Osteoblast (primary cell): ENCODE measurements at places on chromosomes 7 and 10. TPM values are rescaled to one million over a fixed set of nuclear protein-coding genes. Genes with fewer than 3 reads are reported as not detected.
A peak's percentile ranks its signal among the peaks of the same experiment; 100 is the strongest.

DNA sequence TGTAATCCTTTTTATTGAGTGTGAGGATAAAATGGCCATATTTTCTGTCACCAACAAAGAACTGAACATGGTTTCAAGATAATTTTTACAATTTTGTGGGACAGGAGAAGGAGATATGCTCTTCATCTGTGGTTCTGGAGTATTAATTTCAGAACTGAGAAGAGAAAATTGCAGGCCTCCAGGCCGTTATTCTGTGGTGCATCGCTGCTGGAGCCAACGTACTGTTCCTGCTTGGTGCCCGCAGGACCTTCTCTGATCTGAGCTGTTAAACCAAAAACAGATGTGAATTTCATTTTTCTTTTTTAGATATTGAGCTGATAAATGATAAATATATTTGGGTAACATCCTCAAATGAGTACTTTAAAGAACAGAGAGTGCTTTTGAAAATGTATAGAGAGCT is 63.9 kb downstream of the IKZF1 start:
- DNase-seq = no peak

DNA sequence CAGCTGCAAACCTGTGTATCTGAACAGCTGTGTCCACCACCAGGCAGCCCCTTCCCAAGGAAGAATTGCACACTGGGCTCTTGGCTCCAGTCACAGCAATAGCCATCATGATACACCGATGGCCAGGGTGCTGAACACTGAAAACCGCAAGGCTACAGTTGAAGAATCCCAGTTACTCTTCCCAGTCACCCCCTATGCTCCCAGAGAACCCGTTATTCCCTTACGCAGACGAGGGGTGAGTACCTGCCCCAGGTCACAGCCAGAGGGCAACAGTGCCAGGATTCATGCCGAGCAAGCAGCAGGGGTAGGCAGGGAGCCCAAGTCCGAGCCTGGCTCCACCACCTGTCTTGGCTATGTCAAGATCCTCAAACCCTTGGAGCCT is 57.8 kb downstream of the RASGEF1A start:
- peak; percentile 81 for DNase-seq

TMEM184A gene
- under 0.01 TPM in 2 replicates for total RNA-seq

- DNase-seq = no peak
Observed at GRCh38 chr7:53947732-53948131, 594.4 kb upstream of the VSTM2A start.

GRCh38 chr10:30219971-30220751 is 128.9 kb downstream of the MTPAP start:
- DNase-seq = peak; percentile 69

DNA sequence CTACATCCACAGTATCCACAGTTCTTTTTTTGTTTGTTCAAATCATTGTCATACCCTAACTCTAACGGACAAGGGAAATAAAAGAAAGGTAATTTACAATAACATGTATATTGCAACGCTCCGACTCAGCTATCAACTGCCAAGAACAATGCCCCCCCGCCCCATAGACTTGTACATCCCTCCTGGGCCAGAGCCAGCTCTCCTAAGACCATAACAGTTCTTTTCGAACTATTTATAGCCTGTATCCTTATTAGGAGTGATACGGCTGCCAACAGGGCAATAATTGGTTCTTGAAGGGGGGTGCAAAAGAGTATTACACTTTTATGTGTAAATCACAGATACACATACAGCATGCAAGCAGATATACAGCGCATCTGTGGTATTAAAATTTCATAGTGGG is 495.7 kb downstream of the GALNT17 start:
- no peak for DNase-seq

DNA sequence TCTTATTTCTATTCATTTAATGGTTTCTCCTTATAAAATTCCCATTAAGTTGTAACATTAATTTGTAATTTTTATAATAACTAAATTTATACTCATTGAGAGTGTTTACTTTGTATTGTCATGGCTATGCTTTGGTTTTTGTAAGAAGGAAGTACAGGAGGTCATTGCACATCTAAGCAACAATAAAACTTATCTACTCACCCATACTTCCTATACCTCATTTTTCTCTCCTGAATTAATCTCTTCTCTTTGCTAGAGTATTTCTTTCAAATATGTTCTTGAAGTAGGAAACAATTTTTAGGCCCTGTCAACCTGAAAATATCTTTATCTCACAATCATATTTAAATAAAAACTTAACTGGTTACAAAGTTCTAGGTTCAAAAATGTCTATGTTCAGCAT is 95.4 kb upstream of the WDR11 start:
- DNase-seq = no peak

- DNase-seq = no peak
Observed at GRCh38 chr10:109891105-109891504, 32.2 kb downstream of the XPNPEP1 start.

DNA sequence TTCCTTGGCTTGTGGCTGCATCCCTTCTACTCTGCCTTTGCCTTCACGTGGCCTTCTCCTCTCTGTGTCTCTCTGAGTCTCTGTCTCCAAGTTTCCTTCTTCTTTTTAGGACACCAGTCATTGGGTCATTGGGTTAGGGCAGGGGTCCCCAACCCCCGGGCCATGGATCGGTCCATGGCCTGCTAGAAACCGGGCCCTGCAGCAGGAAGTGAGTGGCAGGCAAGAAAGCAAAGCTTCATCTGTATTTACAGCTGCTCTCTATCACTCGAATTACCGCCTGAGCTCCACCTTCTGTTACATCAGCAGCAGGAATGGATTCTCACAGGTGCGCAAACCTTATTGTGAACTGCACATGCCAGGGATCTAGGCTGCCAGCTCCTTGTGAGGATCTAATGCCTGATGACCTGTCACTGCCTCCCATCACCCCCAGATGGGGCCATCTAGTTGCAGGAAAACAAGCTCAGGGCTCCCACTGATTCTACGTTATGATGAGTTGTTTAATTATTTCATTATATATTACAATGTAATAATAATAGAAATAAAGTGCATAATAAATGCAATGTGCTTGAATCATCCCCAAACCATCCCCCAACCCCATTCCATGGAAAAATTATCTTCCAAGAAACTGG is 47.9 kb upstream of the DOCK1 start:
- no peak for DNase-seq

DNA sequence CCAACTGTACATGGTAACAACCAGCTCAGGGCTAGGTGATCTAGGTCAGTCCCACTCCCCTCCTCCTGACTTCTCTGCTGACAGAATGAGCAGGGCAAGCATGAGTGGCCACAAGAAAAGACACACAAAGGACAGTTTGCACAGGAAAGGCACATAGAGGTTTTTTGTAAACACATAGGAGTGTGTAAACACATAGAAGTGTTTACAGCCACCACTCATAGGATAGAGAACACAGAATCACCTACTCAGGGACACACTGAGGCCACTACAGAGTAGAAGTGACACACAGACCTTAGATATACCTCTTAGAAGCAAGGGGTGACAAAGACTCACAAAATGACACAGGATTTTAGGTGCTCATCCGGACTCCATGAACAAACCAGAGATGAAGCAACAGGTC is 19.0 kb downstream of the NUDCD3 start:
- DNase-seq = no peak

- DNase-seq = peak; percentile 26
Observed at GRCh38 chr7:76300166-76300731, 2.2 kb upstream of the HSPB1 start.

FOXI2 gene
- not detected in 2 replicates for total RNA-seq

- peak; percentile 87 for DNase-seq
Observed at GRCh38 chr10:89535171-89536012, at the start of gene SLC16A12. Gene SLC16A12, minus strand, starts transcription at chr10:89535594. Its CDS starts 73,016 bp downstream, at chr10:89462578.

- DNase-seq = peak; percentile 87
Observed at GRCh38 chr10:126646110-126646509, 24.4 kb downstream of the C10orf90 start.

- peak; percentile 38 for DNase-seq
Observed at GRCh38 chr10:62095181-62096122, 173.2 kb downstream of the RTKN2 start.

FKBP6 gene
- total RNA-seq = not detected in 2 replicates

RPP38 gene
- 13.8 and 16.6 TPM in 2 replicates for total RNA-seq

- peak; percentile 52 for DNase-seq
Observed at GRCh38 chr7:155790666-155791065, 21.6 kb downstream of the SHH start.

SCART1 gene
- 5.1 and 5.6 TPM in 2 replicates for total RNA-seq

RBP3 gene
- not detected in 2 replicates for total RNA-seq

GRCh38 chr10:131726076-131726880 is 174.5 kb upstream of the PPP2R2D start:
- peak; percentile 68 for DNase-seq

RTKN2 gene
- 7.7 and 8.0 TPM in 2 replicates for total RNA-seq

DNA sequence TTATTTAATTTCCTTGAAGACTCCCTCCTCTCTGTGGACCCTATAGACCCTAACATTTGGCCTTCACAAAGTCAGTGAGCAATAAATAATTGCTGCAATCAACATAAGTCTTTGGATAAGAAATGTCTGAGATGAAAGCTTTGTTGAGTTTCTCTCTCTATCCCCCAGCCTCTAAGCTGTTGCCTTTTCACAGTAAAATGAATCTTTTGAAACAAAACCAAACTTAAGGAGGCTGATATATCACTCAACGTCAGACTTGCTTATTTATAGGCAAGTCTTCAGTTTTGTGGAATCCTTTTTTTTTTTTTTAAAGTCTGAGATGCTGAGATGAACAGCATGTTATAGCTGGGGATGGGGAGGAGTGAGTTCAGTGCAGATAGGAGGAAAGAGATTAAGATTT is 10.0 kb downstream of the CPED1 start:
- no peak for DNase-seq

GRCh38 chr10:42930516-42931192 is 146.2 kb upstream of the RET start:
- DNase-seq = peak; percentile 26

- DNase-seq = no peak
Observed at GRCh38 chr10:76647301-76647700, 990.3 kb downstream of the KCNMA1 start.

MRPS24 gene
- total RNA-seq = 69.0 and 93.7 TPM in 2 replicates

GRCh38 chr10:15609246-15609645 is 110.5 kb downstream of the ITGA8 start:
- no peak for DNase-seq

DNA sequence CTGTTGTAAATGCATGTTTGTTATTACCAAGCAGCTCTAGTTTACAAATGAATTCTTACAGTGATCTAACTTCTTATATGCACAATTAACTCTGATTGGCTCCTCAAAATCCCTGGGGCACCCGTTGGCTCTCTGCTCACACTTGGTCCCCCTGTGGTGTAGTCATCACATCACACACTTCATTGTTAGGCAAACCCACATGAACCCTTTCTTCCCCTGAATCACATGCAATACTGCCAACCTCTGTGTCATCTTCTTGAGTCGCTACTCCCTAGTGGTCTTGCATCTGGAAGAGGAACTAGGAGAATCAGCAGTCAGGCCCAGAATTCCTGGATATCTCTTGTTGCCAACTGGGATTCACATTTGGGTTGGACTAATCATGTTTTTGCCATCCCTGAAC is 73.1 kb downstream of the CD36 start:
- DNase-seq = peak; percentile 64

GRCh38 chr7:100156331-100157068 is 2.0 kb downstream of the TRAPPC14 start:
- peak; percentile 65 for DNase-seq

PNLIPRP2 gene
- total RNA-seq = not detected in 2 replicates

ASB13 gene
- 14.8 and 16.2 TPM in 2 replicates for total RNA-seq

DNA sequence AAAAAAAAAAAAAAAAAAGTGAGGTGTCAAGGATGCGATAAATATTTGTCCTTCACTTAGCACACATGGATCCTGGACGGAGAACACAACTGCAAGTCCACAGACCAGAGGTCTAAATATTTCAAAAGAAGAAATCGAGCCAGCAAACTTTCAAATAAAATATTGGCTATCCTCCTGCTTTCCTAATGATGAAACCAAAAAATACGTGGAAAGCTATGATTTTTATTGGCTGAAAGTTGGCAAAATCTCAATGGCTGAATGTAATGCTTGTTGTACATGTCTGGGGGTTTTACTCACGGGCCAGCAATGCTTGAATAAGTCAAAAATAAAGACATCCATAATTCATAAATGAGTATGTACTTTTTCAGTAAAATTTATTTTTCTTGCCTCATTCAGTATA is 19.0 kb upstream of the MGMT start:
- DNase-seq = no peak

OR2A5 gene
- total RNA-seq = not detected in 2 replicates

GRCh38 chr10:122271076-122271475 is at the start of gene BTBD16:
Gene BTBD16, plus strand, starts transcription at chr10:122271296. Its CDS starts 3,786 bp downstream, at chr10:122275082.
- DNase-seq = no peak
